ENCODE measurements at places on chromosomes 7 and 10. TPM values are rescaled to one million over a fixed set of nuclear protein-coding genes. Genes with fewer than 3 reads are reported as not detected.

CASP7 gene
- total RNA-seq: 20.3 TPM

NUTM2A gene
- under 0.01 TPM for total RNA-seq

CADPS2 gene
- 0.54 TPM for total RNA-seq

ANKRD30A gene
- total RNA-seq: not detected

CCDC146 gene
- total RNA-seq: 0.83 TPM

MLLT10 gene
- total RNA-seq: 29.0 TPM

ARF5 gene
- total RNA-seq: 113 TPM

CABCOCO1 gene
- 0.18 TPM for total RNA-seq

AKR1C4 gene
- total RNA-seq: not detected

EGFR gene
- 63.9 TPM for total RNA-seq

MCM10 gene
- total RNA-seq: 11.8 TPM

All from IMR-90 (cell line).